HAP-1 (cell line): ENCODE measurements at places on chromosomes 13 and 19.

DNA sequence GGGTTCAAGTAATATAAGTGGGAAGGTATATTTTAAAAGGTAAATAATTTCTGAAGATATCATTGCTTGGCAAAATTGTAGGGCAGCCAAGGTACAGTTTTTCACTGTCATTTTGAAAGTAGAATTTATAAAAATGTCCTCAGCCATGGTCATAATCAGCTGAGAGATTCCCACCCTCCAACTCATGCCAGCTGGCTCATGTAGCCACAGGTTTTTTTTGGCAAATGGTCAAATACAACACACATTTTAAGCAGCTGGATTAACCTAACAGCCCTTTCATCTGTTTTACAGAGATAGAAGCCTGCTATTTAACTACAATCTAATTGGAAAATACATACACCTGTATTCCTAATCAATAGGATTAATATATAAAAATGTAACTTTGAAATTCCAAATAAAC lies 619.2 kb upstream of the SGCG start:
- no peak for DNase-seq

DNA sequence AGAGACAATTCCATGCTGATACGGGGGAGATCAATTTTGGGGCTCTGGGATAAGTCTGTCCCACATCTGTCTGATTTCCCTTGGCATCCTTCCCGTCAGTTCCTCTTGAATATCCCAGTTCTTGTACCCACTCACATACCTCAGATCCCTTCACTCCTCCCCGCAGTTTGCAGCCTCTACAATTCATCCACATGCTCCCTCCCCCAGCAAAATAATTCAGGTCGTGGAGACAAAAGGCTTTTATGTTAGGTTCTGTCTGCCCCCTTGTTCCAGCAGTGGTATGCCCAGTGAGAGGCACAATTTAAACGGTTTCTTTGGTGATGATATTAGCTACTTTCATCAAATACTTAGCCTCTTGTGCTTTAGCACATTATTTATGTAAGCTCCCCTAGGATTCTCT lies 9.6 kb downstream of the RPS16 start:
- DNase-seq: no peak

- DNase-seq: no peak
Observed at GRCh38 chr13:97752961-97753668, 200.4 kb upstream of the IPO5 start.

- DNase-seq: no peak
Observed at GRCh38 chr19:6141217-6141616, 5.8 kb downstream of the ACSBG2 start.

- peak; percentile 39 for DNase-seq
Observed at GRCh38 chr13:31200637-31200971, 829 bp downstream of the B3GLCT start.

- DNase-seq: peak; percentile 88
Observed at GRCh38 chr13:51453207-51453958, 547 bp upstream of the INTS6 start.

- no peak for DNase-seq
Observed at GRCh38 chr13:77745784-77746183, 48.3 kb downstream of the SLAIN1 start.

- DNase-seq: no peak
Observed at GRCh38 chr19:678791-679388, 2.7 kb downstream of the FSTL3 start.

GRCh38 chr13:98032168-98032567 lies 78.7 kb downstream of the IPO5 start:
- no peak for DNase-seq

GRCh38 chr13:20221772-20222171 lies 10.3 kb downstream of the GJB6 start:
- no peak for DNase-seq

DNA sequence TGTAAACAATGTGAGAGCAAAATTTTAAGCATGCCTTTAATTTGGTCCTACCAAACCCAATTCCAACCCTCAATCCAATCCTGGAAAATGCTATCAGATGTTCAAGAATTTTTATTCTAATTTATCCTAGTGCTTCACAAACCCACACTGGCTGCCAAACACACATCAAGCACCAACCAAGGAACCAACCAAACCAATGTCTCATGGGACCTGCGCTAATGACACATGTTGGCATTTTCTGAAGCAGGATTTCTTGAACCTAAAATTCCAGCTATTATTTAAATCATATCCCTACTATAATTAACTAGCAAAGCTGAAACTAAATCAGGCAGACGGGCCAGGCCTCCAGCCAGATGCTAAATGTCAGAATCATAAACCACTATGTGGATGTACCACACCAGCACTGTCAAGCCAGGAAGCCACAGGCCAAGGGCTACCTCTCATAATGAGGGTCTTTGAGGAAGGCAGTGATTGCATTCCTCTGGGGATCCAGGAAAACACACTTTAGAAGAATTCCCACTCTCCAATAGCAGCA lies 5.8 kb downstream of the LATS2 start:
- DNase-seq: no peak

DNA sequence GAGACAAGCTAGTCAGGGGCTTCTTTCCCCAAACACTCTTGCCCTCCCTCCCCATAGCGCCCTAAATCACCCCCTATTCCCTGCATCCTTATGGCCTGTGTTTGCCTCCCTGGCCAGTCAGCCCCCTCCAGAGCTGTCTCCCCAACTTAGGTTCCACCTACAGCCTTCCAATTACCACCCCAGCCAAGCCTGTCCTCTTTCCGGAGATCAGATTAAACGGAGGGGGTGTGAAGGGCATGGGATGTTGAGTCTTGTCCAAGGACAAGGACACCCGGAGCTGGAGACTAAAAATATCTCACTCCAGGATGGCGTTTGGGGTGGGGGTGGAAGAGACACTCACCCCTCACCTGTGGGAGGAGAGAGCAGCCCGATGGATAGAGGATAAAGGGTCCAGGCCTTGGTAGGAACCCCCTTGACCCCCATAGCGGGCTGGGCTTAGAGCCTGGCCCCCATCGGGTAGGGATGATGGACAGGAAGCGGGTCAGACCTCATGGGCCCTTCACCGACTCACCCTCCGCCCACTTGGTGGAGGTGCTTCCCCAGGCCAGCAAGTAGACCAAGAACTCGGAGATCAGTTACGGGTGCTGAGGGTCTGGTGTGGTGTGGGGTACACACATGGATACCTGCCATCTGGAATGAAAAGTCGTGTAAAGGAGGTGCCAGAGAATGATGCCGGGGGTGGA lies 6.0 kb downstream of the ZNF865 start:
- no peak for DNase-seq
